ENCODE measurements at places on chromosomes 11 and 22.

DNA sequence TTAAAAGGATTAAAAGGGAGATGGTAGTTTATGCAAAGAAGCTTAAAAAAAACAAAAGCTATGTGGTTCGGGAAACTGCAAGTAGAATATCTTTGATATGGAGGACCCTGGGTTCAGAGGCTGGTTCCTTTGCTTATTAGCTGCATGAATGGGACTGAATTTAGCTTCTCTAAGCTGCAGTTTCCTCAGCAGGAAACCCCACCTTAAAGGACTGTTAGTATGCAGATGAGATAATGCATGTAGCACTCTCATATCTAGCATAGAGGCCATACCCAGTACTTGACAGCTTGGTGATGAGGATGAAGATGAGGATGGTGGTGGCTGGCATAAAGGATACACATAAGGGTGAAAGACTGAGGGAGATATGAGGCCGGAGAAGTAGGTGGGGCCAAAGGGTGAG lies 134.6 kb downstream of the RRAS2 start:
- DNase-seq = no peak

GRCh38 chr22:48713272-48714205 lies 1114.1 kb downstream of the BRD1 start:
- DNase-seq = no peak

DNA sequence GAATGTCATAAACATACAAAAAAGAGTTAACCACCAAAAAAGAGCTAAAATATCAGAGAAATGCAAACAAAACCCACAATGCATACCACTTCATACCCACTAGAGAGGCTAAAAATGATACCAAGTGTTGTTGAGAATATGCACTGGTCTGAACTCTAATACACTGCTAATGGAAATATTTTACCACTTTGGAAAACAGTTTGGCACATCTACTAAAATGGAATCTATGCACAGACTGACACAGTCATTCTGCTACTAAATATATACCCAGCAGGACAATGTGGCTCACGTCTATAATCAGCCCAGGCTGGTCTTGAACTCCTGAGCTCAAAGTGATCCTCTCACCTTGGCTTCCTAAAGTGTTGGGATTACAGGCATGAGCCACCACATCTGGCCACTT lies 18.0 kb downstream of the MAPK1 start:
- no peak for DNase-seq

GRCh38 chr11:42239188-42239587 lies 779.7 kb upstream of the LRRC4C start:
- no peak for DNase-seq
